ENCODE measurements at places on chromosomes 16 and 17. TPM values are rescaled to one million over a fixed set of nuclear protein-coding genes. Genes with fewer than 3 reads are reported as not detected.
A peak's percentile ranks its signal among the peaks of the same experiment; 100 is the strongest.

Gene CLEC18A
- 0.67 TPM for total RNA-seq

DNA sequence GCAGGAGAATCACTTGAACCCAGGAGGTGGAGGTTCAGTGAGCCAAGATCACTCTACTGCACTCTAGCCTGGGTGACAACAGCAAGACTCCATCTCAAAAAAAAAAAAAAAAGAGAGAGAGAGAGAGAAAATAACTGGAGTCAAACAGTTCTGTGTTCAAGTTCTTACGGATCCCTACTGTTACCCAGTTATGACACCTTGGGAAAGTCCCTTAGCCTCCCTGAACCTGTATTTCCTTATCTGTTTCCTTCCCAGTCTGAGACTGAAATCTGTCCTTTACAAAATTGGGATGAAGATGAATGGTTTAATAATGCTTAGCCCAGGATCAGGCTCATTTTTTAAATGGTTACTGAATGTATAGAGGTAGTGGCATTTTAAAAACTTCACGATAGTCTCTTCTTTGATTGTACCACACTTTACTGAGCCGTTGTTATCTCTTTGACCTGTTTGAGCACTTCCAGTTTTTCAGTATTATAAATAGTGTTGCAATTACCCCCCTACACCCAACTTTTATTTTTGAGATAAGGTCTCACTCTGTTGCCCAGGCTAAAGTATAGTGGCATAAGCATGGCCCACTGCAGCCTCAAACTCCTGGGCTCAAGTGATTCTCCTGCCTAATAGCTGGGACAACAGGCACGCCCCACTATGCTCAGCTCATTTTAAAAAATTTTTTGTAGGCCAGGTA, 17.1 kb downstream of the ZNF768 start:
- DNase-seq, result no peak

DNA sequence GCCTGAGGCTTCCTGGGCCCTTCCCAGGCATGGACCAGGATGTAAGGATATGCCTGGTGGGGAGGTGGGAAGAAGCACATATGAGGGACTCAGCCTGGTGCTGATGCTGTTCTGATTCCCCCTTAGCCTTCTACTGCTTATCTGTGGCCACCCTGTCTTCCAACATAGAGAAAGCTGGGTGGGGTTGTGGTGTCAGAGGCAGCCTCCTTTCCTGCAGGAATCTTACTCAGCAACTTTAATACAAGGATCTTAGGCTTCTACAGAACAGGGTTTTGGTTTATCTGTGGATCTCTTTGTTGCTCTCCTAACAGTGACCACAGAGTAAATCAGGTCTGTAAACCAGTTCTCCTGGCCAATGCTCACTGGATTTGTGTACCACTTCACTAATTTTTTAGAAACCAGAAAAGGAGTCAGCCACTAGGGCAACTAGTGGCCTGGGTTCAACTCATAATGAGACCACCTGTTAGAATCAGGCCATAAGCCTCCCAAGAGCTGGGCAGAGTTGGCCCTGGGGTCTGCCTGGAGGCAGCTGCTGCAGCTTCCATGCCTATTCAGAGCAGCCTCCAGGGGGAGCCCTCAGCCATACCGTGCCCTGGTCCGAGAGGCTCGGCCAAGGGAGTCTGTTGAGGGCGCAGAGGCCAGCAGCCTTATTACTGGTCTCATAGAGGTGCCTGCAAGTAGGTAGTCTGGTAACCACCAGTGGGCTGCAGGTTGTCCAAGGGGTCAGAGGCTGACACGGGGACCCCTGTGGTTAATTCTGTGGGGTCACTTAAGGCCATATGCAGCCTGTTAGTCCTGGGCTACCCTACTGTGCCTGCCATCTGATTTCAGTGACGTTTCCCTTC, 7.1 kb downstream of the HAS3 start:
- no peak for DNase-seq

- peak; percentile 83 for DNase-seq
Observed at GRCh38 chr16:72938795-72939164, 109.1 kb downstream of the ZFHX3 start.

DNA sequence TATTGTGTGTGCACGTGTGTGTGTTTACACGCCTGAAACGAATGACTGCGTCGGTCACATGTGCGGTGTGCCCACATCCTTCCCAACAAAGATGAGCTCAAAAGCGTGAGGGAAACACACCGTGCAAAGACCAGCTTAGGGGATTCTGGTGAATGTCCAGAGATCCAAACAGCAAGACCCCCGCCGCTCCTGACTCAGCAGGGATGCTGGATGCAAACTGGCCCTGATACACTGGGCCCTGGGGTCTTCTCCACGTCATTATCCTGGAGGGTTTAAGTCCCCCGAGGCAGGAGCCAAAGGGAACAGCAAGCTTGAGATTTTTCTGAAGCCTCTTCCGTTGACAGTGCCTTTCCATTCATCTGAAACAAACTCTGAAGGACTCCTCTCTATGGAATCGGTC, 59.2 kb downstream of the TBC1D16 start:
- peak; percentile 4 for DNase-seq
